H54 (cell line): ENCODE measurements at places on chromosomes 5 and 9.

- no peak for DNase-seq
Measured at GRCh38 chr5:139862313-139862712, 66.7 kb downstream of the PSD2 start.

GRCh38 chr5:149280124-149280523 lies 8.5 kb downstream of the AFAP1L1 start:
- no peak for DNase-seq

- no peak for DNase-seq
Measured at GRCh38 chr9:132351404-132352045, 3.3 kb downstream of the SETX start.

DNA sequence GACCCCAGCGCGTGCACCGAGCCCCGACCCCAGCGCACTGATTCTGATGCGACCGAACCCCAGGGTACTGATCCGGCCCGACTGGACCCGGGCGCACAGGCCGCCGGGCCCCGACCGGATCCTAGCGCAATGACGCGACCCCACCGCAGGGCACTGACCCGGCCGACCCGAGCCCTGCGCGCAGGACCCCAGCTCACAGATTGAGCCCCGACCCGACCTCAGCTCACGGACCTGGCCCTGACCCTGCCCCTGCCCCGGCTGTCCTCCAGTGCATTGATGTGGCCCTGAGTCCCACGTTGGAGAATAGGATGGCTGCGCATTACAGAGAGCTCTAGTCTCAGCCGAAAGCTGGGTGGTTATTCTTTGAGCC lies 438 bp downstream of the TRIP13 start:
- DNase-seq: no peak

GRCh38 chr5:87151547-87151946 lies 116.1 kb upstream of the RASA1 start:
- peak; percentile 20 for DNase-seq

DNA sequence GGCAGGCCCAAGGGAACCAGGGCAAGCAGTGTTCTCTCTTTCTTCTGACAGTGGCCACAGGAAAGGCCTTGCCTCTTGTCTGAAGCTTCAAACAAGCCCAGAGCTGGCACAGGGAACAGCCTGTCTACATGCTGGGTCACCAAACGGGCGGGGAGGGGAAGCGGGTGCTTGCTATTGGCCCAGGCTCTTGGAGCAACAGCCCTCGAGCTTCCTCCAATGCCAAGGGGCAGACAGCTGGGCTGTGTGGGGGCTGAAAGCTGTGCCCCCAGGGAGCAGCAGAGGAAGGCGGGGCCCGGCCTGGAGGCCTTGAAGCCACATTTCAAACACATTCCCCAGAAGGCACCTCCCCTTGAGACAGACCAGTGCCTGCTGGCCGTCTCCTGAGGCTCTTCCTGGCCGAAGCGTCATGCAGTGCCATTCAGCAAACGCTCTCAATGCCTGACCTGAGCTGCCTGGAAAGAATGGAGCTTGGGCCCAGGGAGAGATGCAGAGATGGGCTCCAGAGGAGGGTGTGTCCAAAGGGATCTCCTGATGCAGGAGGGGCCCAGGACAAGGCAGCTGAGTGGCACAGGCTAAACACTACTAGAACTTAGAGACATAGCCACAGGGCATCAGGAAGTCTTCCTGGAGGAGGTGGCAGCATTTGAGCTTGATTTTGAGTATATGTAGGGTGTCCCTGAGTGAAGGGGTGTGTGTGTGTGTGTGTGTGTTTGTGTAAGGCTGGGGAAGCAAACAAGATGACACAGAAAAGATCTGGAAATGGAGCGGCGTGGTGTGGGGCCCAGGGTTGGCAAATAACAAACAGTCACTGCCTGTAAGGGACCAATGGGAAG lies 2.5 kb downstream of the FIBCD1 start:
- peak; percentile 31 for DNase-seq

- no peak for DNase-seq
Measured at GRCh38 chr9:134307674-134308638, 18.3 kb upstream of the RXRA start.

DNA sequence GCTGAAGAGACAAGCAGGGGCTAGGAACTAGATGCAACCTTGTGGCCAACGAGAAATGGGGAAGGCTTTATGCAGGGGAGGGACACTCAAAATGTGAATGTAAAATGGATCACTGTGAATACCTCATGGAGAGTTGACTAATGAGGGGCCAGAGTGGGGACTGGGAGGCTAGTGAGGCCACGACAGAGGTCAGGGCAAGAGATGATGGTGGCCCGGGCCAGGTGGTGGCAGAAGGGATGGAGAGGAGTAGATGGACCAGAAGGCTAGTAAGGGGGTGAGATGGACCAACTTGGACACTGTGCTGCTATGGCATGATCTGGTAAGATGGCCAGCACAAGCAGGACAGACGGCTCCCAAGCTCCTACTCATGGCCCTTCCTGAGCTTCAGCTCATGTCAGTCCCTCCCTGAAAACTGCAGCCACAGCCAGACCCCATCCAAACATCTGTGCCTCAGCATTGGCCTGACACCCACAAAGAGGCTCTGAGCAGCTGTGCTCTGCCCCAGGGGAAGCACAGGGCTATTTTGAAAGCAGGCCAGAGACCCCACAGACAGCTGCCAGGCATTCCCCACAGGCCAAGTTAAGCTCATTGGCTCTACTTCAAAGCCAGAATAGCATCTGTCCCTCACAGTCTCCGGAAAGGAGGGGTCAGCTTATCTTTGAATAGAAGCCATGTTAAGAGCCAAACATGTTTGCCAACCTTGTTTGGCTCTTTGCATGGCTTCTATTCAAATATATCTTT lies 22.1 kb downstream of the P4HA2 start:
- DNase-seq: no peak

DNA sequence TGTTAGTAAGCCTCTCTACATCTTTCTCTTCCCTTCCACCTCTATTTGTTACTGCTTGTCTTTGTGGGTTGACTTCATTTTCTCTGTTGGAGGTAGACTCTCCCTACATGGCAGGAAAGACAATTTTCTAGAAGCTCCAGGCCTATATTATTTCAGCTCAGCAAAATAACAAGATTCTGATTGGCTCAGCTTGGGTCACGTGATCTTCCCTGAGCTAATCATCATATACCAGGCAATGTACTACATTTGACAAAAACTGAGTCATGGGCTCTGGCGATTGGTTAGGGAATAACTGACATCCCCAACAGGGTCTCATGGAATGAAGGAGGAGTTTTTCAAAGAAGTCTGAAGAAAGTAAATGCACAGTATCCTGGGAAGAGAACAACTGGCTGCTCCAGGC lies 65.6 kb upstream of the NR3C1 start:
- no peak for DNase-seq

DNA sequence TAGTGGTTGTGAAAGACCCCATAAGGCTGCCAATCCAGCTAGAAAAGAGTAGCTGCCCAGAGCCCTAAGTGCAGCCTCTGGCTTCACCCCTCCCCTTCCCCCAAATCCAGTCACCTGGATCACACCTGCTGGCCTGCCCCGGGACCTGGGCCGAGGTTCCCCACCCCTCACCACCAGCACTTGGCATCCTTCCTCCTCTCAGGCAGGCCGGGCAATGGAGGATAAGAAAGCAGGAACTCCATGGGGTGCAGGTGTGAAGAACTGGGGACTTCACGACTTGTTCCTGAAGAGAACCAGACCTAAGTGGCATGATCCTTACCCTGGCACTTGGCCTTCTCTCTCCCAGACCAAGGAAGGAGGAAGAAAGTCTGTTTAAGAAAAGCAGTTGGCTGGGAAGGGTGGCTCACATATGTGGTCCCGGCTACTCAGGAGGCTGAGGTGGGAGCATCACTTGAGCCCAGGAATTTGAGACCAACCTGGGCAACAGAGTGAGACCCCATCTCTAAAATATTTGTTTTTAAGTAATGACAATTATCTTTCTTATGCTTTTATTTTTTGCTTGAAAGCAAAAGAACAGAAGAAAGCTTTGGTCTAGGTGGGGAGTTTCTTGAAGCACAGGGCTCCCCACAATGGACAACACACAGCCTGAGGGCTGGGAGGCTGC lies 131.1 kb downstream of the PAX5 start:
- DNase-seq: no peak

- DNase-seq: no peak
Measured at GRCh38 chr9:120486347-120486746, 93.6 kb downstream of the CDK5RAP2 start.

- DNase-seq: no peak
Measured at GRCh38 chr9:113958556-113958955, 82.4 kb downstream of the ZNF618 start.

DNA sequence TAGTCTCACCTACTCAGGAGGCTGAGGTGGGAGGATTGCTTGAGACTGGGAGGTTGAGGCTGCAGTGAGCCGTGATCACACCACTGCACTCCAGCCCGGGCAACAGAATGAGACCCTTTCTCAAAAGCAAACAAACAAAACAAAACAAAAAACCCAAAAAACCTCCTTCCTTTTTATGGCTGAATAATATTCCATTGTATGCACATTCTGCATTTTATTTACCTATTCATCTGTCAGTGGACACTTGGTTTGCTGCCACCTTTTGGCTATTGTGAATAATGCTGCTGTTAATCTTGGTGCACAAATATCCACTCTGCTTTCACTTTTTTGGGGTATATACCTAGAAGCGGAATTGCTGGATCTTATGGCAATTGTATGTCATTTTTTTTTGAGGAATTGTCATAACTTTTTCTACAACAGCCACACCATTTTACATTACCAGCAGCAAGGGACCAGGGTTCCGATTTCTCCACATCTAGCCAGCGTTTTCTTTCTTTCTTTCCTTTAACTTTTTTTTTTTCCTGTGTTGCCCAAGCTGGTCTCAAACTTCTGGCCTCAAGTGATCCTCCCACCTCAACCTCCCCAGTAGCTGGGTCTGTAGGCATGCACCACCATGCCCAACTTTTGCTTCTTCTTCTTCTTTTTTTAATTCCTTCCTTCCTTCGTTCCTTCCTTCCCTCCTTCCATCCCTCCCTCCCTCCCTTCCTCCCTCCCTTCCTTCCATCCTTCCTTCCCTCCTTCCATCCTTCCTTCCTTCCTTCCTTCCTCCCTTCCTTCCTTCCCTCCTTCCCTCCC lies 30.6 kb downstream of the NKX2-5 start:
- no peak for DNase-seq

DNA sequence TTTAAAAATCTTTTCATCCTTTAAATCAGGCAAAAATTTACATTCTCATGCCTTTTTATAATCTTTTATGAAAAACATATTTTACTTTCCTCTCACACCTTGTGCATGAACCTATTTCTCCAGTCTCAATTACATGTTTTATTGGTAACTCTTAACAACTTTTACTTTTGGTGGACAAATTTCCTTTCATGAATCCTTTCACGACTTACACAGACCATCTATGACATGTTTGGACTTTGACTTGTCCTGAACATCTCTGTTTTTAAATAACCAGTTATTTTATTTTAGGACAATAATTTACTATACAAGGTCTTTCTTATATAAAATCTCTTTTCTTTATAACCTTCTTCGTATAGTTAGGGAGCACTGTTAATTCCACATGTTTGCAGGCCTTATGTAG lies 26.5 kb upstream of the MTMR12 start:
- no peak for DNase-seq

- DNase-seq: no peak
Measured at GRCh38 chr5:22391956-22392355, 461.2 kb downstream of the CDH12 start.

DNA sequence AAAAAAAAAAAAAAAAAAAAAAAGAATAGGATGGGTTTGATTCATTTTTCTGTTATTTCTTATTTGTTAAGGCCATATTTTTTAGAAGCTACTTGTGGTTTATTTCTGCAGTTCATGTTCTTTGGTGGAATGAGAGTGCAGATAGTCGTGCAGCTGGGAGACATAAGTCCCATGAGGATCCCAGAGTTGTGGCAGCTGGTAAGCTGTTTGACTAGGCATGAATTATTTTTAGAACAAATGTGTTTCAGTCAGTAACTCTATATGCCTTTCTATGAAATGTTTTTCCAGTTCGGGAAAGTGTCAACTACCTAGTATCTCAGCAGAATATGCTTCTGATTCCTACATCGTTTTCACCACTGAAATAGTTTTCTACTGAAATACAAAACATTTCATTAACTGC lies 5.0 kb upstream of the NIPSNAP3B start:
- no peak for DNase-seq

GRCh38 chr5:31894141-31894540 lies 255.2 kb downstream of the PDZD2 start:
- no peak for DNase-seq

- DNase-seq: no peak
Measured at GRCh38 chr5:171999100-171999499, 7.3 kb downstream of the FBXW11 start.

- no peak for DNase-seq
Measured at GRCh38 chr5:157113002-157113401, 4.2 kb upstream of the HAVCR2 start.

GRCh38 chr5:173726846-173727557 lies 110.6 kb upstream of the BOD1 start:
- no peak for DNase-seq

GRCh38 chr5:35876922-35877321 lies 20.2 kb downstream of the IL7R start:
- DNase-seq: no peak

GRCh38 chr5:42992088-42992879 lies 47.8 kb downstream of the ANXA2R start:
- peak; percentile 56 for DNase-seq

DNA sequence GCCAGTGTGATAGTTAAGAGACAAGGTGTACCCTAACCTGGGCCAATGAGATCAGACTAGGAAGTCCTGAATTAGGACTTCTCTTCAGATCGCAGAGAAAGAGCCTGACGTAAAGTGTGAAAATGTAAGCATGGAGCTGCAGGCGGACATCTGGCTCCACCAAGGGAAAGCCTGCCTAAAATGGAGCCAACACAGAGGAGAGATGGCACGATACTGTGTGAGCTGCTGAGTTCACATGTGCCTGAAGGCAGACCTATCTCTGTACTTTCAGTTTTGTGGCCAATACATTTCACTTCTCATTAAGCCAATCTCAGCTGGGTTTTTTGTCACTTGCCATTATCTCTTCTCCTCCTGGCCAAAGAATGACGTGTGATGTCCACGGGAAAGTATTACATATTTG lies 210.5 kb downstream of the ELAVL2 start:
- DNase-seq: no peak

GRCh38 chr5:137939331-137939730 lies 50.1 kb downstream of the PKD2L2 start:
- no peak for DNase-seq

- no peak for DNase-seq
Measured at GRCh38 chr9:134678206-134678605, 36.6 kb downstream of the COL5A1 start.

- no peak for DNase-seq
Measured at GRCh38 chr9:75376680-75377254, 288.5 kb downstream of the OSTF1 start.

DNA sequence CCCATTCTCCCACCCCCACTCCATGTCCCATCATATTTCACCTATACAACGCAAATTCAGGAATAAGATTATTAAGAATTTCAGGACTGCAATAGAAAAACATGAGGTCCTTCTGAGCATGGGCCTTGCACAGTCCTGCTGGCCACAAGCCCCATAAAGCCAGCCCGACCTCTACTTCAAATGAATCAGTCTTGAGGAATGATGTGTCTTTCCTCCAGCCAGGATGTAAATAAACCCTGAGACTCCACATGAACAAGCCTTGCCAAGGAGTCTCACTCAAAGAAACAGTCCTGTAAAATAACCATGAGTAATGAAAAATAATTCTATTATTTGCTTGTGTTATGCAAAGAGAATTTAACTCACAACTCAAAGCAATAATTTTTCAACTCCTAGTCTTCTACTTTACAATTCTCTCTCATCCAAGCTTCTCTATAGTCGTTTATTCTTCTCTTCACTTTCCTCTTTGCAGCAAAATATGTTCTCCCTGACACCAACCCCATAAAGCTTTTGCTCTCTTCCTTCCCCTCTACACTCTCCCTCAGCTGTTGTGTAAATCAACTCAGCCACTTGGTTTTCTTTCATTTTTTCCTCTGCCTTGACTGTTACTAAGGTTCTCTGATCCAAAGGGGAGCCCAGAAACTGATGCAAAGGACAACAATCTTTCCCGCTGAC lies 140.1 kb upstream of the MOCS2 start:
- DNase-seq: peak; percentile 48
